Stimulated activated CD4-positive, alpha-beta T cell treated with anti-CD3 and anti-CD28 coated beads, Interleukin-12 subunit alpha, Interleukin-12 subunit beta, amount 100 ng/mL, for 24 hours (primary cell): ENCODE measurements at places on chromosomes 6 and 20.

DNA sequence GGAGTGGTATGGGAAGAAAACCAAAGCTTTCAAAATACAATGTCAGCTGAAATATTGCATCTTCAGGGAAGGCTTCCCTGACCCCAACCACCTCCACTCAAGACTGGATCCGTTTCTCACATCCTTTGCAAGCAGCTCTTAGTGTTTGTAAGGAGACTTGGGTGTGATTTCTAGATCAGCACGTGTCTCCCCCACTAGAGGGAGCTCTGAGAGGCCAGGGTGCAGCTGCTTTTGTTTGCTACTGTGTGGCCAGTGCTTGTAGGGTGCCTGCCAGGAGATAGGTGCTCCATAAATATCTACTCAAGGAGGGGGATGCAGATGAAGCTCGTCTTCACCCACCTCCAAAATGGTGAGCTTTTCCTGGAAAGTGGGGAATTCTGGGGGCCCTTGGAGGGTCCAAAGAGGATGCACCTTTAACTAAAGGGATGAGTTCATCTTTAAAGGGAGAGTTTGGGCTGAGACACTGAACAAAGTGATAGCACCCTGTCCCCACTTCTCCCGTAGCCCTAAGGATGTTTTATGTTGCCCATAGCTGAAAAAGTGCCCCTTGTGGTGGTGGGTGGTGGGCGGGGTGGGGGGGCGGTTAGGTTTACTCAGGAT is 52.6 kb upstream of the MAFB start:
- DNase-seq = no peak

DNA sequence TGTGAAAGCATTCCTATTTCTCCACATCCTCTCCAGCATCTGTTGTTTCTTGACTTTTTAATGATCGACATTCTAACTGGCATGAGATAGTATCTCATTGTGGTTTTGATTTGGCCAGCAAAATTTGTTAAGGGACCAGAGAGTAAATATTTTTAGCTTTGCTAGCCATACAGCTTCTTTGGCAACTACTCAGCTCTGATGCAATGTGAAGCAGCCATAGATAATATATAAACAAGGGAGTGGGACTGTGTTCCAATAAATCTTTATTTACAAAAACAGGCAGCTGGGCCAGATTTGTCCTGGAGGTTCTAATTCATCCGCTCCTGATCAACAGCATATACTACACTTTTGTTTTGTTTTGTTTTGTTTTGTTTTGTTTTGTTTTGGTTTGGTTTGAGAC is 202.9 kb downstream of the ZNF217 start:
- no peak for DNase-seq

- DNase-seq = no peak
Measured at GRCh38 chr20:64142590-64142989, 21.7 kb upstream of the MYT1 start.

DNA sequence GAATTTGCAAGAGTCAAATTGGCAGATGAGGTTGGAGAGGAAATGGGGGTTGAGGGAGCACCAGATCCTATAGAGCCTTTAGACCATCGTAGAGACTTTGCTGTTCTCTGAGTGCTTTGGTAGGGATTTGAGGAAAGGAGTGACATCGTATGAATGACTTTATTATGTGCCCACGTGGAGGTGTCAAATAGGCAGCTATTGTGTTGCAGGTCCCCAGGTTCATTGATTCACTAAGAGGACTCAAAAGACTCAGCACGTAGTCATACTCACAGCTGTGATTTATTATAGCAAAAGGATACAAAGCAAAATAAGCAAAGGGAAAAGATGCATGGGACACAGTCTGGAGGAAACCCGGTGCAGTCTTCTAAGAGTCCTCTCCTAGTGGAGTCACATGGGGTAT is 2.2 kb downstream of the MTRES1 start:
- no peak for DNase-seq

GRCh38 chr6:131054392-131055250 is 8.4 kb downstream of the EPB41L2 start:
- DNase-seq = no peak

- no peak for DNase-seq
Measured at GRCh38 chr6:1931817-1932216, 313.6 kb downstream of the GMDS start.

DNA sequence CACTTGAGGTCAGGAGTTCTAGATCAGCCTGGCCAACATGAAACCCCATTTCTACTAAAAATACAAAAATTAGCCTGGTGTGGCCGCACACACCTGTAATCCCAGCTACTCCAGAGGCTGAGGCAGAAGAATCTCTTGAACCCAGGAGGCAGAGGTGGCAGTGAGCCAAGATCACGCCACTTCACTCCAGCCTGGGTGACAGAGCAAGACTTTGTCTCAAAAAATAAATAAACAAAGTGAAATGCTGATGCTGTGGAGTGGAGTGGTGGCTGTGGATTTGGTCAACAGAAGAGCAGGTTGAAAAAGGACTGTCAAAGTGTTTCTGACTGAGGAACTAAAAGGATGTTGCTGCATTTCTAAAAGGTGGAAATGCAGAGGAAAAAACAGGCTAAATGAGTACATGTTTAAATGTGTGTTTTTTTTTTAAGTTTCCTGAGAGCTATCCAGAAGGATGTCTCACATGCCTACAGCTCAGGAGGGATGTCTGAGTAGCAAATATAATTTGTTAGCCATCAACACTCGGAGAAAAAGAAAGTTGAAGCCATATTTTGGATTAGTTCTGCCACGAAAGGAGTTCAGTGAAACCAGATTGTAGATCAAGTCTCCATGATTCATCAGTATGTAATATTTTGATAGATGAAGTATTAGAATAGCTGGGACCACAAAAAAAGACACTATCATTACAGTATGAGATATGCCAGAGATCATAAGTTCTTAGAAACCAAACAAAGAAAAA is 621.1 kb upstream of the ADGRB3 start:
- no peak for DNase-seq

DNA sequence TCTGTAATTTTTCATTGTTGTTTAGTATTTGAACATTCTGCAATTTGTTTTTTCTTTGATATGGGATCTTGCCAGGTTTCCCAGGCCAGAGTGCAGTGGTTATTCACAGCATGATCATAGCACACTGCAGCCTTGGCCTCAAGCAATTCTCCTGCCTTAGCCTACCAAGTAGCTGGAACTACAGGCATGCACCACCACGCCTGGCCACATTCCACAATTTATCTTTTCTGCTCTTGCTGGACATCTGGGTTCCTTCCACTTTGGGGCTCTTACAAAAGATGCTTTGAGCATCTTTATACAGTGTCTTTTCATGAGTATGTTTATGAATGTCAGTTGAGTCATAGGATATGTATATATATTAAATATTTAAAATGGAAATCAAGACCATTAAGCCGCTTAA is 42.0 kb downstream of the PGM3 start:
- no peak for DNase-seq

DNA sequence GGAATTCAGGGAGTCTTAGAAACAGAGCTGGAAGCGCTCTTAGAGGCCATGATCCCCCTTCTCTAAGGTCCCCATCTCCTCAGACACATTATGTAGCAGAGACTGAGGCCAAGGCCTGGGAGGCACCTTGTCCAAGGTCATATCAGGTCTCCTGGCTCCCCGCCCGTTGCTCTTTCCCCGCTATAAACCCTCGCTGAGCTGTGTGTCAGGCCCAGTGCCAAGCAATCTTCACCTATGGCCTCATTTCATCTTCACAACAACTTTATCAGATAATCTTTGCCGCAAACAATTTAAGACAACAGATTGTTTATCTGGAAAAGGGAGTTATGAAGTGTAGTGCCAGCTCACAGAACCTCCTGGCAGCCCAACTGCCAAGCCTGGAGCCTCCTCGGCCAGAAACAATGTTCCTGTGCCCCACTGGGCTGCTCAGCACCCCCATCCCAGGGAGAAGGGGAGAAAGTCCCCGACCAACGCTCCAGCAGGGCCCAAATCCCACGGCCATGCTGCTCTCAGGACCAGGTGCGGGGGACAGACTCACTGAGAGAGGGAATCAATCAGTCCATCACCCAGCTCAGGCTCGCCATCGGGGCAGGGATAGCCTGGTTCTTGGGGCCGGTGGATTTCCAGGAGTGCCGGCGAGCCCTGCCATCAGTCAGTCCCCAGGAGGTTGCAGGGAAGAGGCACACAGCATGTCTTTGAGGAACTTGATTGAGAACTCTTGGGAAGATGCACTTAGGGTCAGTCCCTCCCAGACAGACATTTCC is 16.9 kb upstream of the FANCE start:
- DNase-seq = no peak

GRCh38 chr6:121880831-121881230 is 445.4 kb downstream of the GJA1 start:
- DNase-seq = no peak

DNA sequence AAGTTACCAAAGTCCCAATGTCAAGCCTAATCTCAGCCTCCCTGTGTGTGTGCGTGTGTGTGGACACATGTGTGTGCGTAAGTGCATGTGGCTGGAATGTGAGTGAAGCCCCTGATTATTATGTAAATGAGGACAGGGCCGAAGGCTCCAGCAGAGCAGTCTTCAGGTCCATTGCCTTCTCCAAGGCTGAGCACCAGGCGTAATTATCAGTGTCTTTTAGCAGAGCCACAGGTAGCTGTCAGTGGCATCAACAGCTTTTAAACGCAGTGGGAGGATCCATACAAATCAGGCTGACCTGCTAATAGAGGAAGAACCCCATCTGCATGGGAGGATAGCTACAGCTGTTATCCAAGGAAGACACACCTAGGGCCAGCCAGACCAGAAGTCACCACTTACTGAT is 324.3 kb upstream of the MOCS1 start:
- DNase-seq = no peak

DNA sequence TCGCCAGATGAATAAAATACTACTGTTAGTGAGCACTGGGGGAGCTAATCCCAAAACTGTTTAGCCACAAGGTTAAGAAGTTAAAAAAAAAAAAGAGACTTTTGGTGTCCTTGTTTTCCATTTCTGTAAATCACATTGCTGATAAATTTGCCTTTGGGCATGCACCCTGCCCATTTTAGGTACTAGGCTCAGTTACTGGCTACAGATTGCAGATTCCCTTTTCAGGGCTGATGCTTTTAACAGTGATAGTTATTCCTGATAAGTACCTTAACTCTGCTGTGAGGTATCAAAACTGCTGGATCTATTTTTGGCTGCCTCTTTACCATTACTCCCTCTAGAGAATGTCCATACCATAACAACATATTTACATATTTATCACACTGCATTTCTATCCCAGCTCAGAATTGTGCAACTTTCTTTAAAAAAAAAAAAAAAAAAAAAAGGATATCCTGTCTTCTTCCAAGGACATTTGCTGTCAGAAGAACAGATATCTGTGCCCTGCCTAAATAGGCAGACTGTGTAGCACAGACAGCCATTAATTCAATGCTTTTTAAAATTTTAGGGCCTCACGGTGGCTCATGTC is 94.5 kb downstream of the SSR1 start:
- DNase-seq = no peak

GRCh38 chr6:145400508-145400907 is 334.8 kb downstream of the EPM2A start:
- DNase-seq = no peak

DNA sequence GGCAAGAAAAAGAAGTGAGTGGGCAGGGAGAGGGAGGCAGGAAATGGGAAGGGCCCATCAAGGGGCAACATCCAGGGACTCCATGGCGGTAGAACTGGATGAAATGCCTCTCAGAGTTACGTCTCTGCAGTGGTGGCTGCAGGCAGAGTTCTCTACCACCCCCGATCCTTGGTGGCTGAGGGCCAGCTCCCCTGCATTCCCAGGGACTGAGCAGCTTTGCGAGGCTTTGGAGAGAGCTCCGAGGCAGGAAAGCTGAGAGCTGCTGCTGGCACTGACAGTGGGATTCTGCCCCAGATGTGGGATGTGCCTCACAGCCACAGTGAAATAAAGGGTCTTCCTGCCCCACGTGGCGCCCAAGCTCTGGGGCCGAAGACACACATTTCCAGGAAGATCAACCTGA is 236.6 kb downstream of the SLC24A3 start:
- no peak for DNase-seq

DNA sequence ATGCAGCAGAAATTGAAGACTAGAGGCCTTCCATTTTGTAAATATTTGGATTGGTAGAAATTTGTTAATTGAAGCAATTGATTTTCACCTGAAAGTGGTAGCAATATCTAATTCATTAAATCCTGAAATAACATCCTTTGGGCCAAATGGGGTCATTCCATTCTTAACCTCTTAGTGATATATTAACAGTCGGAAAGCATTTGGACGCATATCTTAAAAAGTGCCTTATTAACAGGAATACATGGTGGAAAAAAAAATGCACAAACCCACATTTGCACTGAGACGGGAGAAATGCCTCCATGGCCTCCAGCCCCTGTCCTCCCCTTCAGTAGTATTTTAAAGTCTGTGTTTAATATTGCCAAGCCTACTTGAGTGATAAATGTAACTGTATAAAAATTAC is 205.5 kb downstream of the TFAP2B start:
- DNase-seq = no peak

DNA sequence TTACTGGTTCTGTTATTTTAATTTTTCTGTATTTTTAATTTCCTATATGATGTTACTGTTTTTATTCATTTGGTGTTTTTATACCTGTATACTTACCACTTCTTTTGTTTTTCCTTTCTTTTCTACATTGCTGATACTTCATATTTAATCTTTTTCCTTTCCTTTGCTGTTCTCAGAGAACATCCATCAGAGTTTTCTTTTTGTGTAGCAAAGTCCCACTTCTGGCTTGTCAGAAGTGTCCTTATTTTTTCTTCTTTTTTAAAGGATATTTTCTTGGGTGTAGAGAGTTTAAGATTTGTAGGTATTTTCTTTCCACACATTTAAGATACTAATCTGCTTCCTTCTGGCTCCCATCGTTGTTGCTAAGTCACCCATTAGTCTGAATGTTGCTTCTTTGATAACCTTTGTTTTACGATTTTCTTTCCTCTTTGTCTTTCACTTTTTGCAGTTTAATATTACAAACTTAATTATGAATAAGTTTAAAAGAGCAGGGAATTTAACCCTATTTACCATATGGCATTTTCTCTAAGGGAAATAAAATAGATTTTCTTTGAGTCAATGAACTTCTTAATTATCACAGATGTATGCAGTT is 18.5 kb downstream of the CD2AP start:
- no peak for DNase-seq

DNA sequence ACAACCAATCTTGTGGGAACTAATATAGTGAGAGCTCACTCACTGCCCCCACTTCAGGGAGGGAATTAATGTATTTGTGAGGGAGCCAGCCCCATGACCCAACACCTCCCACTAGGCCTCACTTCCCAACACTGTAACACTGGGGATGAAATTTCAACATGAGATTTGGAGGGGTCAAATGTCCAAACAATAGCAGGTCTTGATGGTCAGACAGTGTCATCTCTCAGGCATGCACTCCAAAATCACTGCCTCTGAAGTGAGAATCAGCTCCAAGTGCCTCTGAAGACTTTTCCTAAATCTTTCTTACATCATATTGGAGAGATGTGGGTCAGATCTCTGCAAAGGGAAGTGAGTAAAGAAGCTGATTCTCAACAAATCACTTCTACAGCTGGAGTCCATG is 13.8 kb upstream of the SAYSD1 start:
- DNase-seq = no peak
